ENCODE measurements at places on chromosomes 12 and 14.

DNA sequence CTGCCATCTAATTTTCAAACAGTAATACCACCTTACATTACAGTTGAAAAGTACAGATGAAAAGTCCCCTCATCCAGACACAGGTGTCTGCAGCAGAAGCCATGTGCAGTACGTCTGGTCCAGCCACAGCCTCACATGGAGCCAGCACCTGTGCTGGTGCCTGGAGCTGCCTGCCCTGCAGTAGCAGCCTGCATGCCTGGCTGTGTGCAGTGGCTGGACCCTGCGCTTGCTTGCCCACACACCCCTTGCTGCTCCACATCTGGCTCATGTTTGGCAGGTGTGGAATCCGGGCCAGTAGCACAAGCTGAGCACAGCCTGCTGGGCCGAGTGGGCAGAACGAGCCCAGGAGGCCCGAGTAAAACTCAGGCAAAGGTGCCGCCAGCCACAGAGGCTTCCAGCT lies 21.8 kb upstream of the CPM start:
- DNase-seq: no peak

DNA sequence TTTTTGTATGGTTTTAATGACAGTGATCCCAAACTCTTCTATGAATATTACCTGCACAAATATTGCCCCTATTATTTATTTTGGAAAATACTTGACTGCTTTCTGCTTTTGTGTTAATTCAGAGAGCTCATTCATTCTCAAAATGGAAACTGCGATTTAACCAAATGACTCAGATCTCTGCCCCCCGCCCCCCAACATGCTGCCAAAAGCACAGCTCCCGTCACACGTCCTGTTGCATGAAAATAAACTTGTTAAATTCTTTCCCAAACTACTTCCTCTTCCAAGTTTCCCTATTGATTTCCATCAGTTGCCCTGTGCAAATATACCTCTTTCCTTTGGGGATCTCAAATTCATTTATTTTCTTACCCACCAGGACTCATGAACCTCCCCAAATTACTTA lies 18.0 kb upstream of the NRDE2 start:
- DNase-seq: no peak

- DNase-seq: no peak
Measured at GRCh38 chr12:58386136-58386535, 444.8 kb downstream of the ATP23 start.

GRCh38 chr12:62438098-62438692 lies 28.4 kb upstream of the MON2 start:
- DNase-seq: peak; percentile 19

- DNase-seq: no peak
Measured at GRCh38 chr12:19010087-19010486, 119.4 kb upstream of the PLEKHA5 start.

GRCh38 chr12:118526255-118527095 lies 150.1 kb downstream of the SUDS3 start:
- DNase-seq: no peak

DNA sequence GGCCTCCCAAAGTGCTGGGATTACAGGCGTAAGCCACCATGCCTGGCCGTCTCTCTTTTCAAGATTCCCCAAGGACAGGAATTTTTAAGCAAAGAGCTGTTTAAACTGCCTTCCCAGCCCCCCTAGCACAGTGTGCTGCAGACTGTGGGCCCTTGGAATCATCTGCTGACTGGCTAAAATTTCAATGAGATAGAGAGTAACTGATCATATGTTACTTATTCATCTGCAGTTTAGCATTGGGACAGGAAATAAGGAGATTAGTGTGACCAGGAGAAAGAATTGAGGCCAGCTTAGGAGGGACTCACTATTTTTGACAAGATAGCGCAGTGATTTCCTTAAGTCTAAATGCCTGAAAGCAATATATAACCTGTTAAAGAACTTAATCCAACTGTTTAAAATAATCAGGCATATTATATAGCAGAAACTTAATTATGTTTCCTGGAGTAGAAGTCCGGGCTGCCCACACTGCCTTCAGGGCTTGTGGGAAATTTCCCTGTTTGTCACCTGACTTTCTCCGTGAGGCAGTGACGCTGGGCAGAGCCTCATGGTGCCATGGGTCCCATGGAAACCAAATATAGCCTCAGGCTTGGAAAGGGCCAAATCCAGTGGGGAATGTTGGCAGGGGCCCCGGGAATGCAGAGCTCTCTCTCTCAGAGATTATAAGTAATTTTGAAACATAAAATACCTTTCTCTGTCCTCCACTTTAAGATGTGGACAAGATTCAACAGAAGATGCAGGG lies 22.8 kb upstream of the CEBPE start:
- no peak for DNase-seq

DNA sequence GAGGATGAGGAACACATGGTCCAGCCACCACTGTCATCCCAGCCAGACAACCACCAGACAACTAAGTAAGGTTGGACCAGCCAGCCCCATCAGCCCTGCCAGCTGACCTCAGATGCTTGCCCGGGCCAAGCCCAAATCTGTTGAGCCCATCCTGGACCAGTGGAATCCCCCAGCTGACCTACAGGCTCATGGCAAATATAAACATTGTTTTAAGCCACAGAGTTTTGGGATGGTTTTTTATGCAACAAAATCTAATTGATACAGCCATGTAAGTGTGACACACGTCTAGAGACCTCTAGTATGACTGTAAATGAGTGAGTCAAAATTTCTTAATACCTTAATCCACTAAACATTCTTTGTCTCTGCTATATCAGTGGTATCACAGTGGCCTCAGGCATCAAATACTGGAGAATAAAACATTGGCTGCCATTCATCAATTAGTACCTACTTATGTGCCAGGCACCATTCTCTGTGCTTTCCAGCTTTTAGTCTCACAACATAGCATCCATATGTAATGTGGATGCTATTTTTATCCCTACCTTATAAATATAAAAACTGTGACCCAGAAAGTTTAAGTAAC lies 24.2 kb upstream of the NT5DC3 start:
- DNase-seq: no peak

GRCh38 chr12:30485230-30485890 lies 210.3 kb downstream of the IPO8 start:
- no peak for DNase-seq

DNA sequence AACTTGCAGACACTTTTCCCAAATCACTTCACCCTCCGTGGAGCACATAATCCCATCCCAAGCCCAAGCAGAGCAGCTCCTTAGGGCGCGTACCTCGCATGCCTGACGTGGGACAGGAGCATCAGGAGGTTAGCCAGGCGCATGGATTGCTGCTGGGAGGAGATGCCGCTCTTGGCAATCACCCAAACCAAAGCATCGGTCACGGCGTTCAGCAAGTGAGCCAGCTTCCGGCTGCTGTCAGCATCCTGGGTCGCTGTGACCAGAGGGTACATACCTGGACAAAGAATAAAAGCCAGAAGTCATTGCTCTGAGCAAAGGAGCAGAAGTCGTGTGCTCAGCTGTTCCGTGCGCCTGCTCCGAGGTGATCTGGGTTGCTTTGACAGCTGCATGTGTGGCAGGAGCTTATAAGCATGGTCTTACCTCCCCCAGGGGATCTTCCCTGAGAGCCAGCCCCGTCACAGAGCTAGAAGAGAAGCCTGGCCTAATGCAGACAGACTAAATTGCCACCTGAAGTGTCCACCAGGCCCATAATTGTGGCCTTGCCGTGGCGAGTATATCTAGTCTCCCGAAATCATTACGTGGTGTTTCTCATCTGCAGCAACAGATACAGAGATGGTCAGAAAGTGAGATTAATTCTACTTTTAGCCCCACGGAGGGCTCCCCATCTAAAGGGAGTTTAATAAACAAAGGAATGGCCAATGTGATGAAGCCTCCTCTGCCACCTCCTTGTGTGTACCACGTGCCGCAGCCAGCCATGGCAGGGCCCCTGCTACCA lies 59.1 kb downstream of the ESR2 start:
- no peak for DNase-seq

DNA sequence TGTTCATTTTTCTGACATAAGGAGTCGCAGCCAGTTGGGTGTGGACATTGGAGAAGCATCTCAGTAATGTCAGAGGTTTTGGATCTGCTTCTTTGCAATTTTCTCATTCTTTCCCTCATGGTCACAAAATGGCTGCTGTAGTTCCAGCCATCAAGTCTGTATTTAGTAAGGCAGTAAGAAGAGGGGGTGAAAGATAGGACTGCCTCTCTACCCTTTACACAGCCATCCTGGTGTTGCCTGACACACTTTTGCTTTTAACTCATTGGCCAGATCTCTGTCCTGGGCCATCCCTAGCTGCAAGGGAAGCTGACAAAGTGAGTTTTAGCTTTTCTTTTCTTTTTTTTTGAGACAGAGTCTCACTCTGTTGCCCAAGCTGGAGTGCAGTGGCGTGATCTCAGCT lies 66.2 kb downstream of the EID3 start:
- no peak for DNase-seq

DNA sequence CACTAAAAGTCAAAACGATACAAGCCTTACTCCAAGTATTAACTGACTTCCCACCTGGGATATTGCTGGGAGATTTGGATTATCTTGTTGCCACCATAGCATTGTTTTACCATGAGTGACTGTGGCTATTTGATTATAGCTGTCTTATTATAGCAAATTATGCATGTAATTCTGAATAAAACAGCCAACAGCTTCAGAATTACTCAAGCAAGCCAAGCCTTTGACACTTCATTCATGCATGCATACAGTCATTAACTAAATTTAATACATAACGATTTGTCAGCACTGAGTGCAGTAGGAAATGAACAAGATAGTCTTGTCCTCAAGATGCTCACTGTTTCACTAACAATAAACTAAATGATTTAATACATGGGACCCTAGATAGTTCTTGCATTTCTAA lies 133.0 kb upstream of the FRMD6 start:
- no peak for DNase-seq

DNA sequence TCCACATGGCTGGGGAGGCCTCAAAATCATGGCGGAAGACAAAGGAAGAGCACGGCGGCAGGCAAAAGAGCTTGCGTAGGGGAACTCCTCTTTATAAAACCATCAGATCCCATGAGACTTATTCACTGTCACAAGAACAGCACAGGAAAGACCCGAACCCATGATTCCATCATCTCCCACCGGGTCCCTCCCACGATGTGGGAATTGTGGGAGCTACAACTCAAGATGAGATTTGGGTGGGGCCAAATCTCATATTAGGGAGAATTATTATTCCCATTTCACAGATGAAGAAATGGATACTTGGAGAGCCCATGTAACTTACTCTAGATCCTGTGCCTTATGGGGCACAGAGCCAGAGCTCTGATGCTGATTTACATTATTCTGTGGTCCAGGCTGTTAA lies 322.6 kb downstream of the PCNX1 start:
- DNase-seq: no peak

GRCh38 chr12:51199366-51199945 lies 18.4 kb downstream of the POU6F1 start:
- DNase-seq: no peak

DNA sequence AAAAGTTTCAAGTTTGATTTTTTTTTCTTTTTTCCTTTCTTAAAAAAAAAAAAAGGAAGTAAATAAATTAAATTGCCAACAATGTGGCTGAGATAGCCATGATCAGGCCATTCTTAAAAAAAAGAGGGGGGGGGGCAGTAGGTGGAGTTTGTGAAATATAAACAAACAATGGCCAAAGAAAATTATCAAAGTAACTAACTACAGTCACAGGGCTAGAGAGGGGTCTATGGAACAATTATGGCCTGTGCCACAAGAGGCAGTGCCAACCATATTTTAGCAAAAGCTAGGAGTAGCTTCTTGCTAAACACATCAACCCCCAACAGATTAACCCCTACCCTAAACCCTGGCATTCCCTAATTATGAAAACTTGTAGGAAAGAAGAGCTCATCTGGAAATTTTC lies 16.2 kb upstream of the SMARCC2 start:
- DNase-seq: no peak

DNA sequence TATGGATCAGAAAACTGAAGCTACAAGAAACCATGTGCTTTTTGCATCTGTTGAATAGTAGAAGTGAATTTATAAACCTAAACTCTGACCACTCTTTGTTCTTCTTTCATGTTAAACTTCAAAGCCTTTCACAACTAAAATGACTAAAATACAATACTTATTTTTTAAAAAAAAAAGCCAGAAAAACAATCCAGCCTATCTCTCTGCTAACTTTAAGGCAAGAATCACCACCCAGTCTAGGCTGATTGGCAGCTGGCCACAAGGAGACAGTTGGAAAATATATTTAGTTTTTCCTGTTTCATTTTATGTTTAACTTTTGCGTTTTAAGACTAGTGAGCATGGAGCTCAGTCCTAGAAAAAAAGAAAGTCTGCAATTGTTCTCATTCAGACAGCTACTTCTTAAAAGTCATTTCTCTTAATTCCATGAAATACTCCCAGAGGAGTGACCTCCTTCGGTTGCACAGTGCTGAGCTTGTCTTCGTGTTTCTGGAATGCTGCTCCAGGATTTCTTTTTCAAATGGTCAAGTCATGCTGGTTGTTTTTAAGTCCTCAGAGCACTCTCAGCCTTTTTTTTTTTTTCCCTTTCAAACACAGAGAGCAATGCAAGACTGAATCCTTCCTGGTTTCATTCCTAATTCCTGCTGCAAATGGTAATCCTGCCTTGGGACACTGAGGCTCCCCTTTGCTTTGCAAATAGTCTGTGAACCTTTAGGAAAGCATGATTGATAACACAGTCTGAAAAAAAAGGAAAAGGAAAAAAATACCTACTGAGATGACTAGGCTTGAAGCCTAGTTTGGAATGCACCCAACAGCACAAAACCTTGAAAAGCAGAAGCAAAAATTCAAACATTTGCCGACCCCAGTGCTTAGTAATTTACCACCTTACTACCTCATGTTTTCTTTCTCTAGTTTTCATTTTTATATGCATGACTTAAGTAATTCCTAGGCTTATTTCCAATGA lies 233.3 kb upstream of the DAAM1 start:
- no peak for DNase-seq

DNA sequence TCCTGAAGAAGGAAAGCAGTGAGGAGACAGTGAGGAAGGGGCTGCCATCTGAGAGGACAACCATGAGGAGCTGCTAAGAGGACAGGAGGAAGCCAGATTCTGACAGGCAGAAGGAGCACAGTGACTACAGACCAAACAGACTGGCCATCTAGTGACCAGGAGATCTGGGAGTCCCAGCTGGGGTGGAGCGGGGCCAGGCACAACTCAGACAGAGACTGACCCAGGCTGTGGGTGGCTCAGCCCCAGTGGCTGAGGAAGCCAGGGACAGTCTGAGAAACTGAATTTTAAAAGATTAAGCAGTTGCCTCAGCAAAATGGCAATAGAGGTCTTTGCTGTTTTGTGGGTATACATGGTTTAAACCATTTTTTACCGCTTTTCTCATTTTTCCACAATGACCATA lies 28.9 kb downstream of the LRRC74A start:
- DNase-seq: no peak

GRCh38 chr12:124852911-124853427 lies 10.7 kb downstream of the SCARB1 start:
- DNase-seq: no peak

DNA sequence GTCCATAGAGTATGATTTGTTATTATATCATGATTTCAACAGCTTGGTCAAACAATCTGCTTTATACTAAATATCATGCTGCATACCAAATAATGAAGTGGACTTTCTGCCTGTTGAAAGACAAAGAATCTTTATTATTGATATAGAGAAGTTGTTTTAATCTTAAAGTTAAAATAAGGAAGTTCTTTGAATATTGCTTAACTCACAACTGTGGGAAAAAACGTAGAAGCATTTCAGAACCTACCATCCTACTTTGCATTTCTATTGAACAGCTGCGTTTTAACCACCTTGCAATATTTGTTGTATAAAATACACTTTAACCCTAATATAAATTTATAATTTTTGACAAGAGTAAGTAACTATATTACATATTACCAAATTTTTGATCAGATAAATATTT lies 22.9 kb upstream of the ARL1 start:
- no peak for DNase-seq

Data from naive thymus-derived CD4-positive, alpha-beta T cell (primary cell).